Activated T-helper 17 cell treated with anti-CD3 and anti-CD28 coated beads, Interleukin-2, amount 50 U/mL, for 72 hours (primary cell): ENCODE measurements at places on chromosomes 11 and 22.
A peak's percentile ranks its signal among the peaks of the same experiment; 100 is the strongest.

GRCh38 chr11:57248780-57249383 lies 11.8 kb upstream of the APLNR start:
- ATAC-seq: peak; percentile 47

DNA sequence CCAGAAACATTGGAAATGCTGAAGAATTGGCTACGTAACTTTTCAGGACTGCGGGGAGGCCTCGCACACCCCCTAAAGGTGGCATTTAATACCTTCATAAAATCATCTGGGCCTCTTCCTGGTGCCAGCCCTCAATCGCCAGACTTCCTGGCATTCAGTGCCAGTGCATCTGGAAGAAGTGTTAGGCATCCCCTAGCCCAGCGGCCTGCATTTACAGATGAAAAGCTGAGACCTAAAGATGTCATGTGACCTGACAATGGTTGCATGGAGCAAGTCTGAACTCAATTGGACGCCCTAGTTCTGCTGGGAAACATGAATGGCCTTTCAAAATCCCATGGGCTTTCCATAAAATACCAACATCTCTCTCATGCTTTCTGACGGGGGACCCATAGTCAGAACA lies 81.0 kb upstream of the TMEM45B start:
- ATAC-seq: no peak

- no peak for ATAC-seq
These were observed 14.6 kb upstream of the CYP2D6 start for GRCh38 chr22:42145175-42145574.

DNA sequence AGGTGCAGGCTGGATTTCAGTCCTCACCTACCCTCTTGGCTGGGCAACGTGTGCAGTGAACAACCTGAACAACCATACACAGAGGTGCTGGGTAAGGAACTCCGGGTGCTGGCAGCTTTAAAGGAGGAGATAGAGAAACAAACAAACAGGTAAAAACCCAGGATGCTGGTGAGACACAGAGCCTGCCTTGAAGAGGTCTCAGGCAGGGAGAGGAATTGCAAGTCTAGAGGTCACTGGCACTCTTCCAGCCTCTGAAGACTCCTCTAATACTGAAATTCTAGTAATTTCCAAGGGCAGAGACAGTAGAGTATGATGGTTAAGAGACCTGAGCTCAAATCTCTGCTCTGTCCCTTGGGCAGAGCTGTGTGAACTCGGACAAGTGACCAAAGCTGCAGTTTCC lies 192.5 kb downstream of the CEP164 start:
- no peak for ATAC-seq

- ATAC-seq: no peak
These were observed 177.5 kb upstream of the GRIA4 start for GRCh38 chr11:105432241-105432995.

DNA sequence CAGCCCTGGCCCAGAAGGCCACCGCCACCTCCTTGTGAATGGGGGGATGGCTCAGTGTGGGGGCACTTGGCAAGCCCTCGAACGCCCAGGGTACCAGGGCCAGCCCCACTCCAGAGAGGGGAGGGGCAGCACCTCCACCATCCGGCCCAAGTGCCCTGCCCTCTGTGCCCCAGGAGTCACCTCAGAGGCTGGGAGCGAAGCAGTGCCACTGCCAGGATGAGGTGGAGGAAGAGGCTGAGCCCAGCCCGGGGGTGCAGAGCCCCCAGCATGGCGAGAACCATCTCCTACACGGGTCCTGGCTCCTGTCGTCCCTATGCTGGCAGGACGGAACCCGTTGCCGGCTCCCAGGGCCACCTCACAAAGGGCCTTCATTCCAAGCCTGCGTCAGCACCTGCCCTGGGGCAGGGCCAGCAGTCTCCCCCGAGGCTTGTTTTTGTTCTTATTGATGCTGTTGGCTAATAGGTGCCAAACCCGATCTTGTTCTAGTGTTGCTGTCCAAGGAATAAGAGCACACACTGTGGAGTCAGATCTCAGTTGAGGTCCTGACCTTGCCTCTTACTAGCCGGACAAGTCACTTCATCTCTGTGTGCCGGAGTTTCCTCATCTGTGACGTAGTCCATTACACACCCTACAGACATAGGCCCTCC lies at the start of gene FREY1:
FREY1 (minus strand) TSS at position 307 of the 647 bp plus-strand sequence; CDS start at position 281, 26 bp downstream.
- ATAC-seq: no peak
